ENCODE measurements at places on chromosomes 5 and 9. TPM values are rescaled to one million over a fixed set of nuclear protein-coding genes. Genes with fewer than 3 reads are reported as not detected.
A peak's percentile ranks its signal among the peaks of the same experiment; 100 is the strongest.

- no peak for DNase-seq
These were observed 43.5 kb upstream of the STXBP1 start for GRCh38 chr9:127568618-127568970.

DNA sequence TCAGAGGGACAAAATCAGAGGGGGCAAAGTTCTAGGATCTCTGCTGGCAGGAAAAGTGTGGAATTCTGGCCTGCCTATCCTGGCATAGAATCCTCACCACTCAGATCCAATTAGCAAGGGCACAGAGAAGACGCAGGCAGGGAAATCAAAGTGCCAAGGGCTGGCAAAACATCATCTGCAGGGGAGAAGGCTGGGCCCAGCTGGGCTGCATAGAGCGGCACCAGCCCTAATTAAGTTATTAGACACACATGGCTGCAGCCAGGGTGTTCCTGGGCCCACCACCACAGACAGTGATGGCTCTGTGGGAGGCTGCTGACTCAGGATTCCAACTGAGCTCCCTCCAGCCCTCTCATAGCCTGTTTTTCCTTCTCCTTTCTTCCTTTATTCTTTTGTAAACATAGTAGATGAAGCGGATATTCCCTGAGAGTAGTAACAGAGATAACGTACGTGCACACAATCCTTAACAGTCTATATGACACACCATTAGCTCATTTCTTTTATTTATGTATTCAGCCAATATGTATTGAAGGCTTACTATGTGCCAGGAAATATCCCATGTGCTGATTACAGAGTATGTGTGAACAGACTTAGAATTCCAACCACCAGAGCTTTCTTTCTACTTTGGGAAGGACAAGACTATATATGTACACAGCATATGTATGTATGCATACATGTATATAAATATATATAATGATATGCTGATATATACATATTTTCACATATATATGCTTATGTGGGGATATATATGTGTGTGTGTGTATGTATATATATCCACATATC is 236.1 kb downstream of the ASTN2 start:
- DNase-seq, result no peak

GRCh38 chr5:151449297-151449696 is 1.9 kb downstream of the SLC36A1 start:
- no peak for DNase-seq

Gene LURAP1L
- 46.6 TPM for total RNA-seq

Gene BTNL9
- 0.21 TPM for total RNA-seq

- DNase-seq, result no peak
These were observed 21.9 kb downstream of the PTGES2 start for GRCh38 chr9:128105538-128106175.

DNA sequence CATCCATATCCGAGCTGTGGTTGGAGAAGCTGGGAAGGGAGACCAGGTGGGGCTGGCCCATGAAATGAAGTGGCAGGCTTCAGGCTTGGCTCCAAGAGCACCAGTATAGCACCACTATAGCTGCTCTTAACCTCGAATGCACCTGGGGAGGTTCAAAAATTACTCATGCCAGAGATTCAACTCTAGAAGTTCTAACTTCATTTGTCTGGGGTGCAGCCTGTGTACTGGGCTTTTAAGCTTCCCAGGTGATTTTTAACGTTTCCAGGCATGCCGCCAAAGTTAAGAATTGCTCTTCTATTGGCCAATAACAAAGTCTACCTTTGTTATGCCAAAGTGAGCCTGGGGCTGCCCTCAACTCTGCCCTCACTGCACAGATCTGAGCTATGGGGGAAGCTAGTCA is 458 bp downstream of the PRSS3 start:
- DNase-seq, result no peak

DNA sequence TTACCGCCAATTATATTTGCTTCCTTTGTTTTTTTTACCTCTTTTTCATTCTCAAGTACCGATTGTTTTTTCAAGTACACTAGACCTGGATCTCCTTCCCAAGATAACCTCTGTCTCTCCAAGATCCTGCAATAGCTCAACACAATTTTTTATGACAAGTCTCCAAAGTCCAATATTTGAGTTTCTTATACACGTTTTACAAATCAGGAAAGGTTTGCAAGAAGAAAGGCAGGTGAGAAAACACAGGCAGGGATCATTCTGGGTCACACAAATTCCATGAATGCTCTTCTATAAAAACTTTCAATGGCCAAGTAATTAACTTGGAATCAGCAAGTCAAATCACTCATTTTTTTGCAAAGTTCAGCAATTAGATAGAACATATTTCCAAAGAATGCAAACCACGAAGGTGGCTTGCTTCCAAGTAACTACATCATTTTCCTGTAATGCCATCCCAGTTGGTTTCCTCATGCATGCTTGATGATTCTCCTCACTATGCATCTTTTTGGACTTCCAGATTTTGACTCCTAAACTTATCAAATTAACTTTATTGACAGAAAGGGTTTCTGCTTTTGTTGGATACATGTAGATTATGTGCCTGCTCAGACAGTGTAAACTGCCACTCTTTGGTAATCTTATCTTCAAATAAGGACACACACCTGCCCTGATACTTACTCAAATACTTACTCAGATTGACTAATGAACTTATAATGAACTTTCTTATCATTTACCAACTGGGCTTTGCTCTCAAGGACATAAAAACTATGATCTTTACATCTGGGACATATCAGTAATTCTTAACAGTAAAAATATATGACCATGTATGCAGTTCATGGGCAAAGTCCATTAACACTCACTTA is 24.7 kb upstream of the IFNE start:
- peak; percentile 68 for DNase-seq

Gene OTULINL
- total RNA-seq, result 1.0 TPM

Gene PRELID2
- 9.7 TPM for total RNA-seq

Gene RMRP
- total RNA-seq, result 7,636 TPM

Gene BARX1
- total RNA-seq, result not detected

DNA sequence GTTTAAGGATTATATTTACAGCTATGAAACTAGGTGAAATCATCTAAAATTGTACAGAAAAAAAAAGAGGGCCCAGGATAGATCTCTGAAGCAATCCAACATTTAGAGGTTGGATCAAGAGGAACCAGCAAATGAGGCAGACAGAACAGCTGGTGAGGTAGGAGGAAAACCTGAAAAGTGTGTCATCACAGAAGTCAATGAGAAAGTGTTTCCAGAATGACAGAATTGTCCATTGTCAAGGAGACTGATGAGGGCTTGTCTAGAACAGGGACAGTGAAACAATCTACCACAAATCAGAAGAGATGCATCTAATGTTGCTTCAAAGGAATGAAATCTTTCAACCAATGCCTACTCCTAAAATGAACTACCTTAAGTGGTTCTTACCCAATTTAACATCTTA is 6.6 kb downstream of the C5orf63 start:
- no peak for DNase-seq

Gene IFNK
- total RNA-seq, result not detected

GRCh38 chr5:155530046-155530445 is 516.5 kb downstream of the KIF4B start:
- DNase-seq, result peak; percentile 43

Gene CTXN3
- total RNA-seq, result not detected

All from kidney epithelial cell (primary cell).